Activated CD8-positive, alpha-beta memory T cell treated with anti-CD3 and anti-CD28 coated beads for 36 hours (primary cell): ENCODE measurements at places on chromosomes 3 and 15. TPM values are rescaled to one million over a fixed set of nuclear protein-coding genes. Genes with fewer than 3 reads are reported as not detected.

SAMD7 gene
- total RNA-seq: not detected

GABRR3 gene
- total RNA-seq: not detected

GJD2 gene
- total RNA-seq: not detected

IQCF5 gene
- not detected for total RNA-seq

ZBTB47 gene
- total RNA-seq: 1.1 TPM

RAB6B gene
- 0.42 TPM for total RNA-seq

SERINC4 gene
- 0.11 TPM for total RNA-seq

CEP19 gene
- total RNA-seq: 4.8 TPM

MKRN2OS gene
- not detected for total RNA-seq

AGBL1 gene
- total RNA-seq: not detected

PIGB gene
- 22.2 TPM for total RNA-seq

LDHAL6B gene
- total RNA-seq: not detected

SPINT1 gene
- total RNA-seq: 9.6 TPM

LIPC gene
- 1.0 TPM for total RNA-seq

BOC gene
- total RNA-seq: not detected

SLC9C1 gene
- not detected for total RNA-seq

B3GALNT1 gene
- total RNA-seq: 2.7 TPM

RAD51 gene
- total RNA-seq: 63.8 TPM
